ENCODE measurements at places on chromosomes 3 and 15. TPM values are rescaled to one million over a fixed set of nuclear protein-coding genes. Genes with fewer than 3 reads are reported as not detected.

The HOMER2 gene
- 21.3 TPM for total RNA-seq

GRCh38 chr15:31465083-31465955 lies 138.7 kb downstream of the KLF13 start:
- H3K4me3 ChIP-seq: no peak overlapping the region
- H3K4me1 ChIP-seq: peaks cover 13% of the 10 kb centered on the region
- no peak overlapping the region for H3K27ac ChIP-seq
- no peaks in the 10 kb centered on the region for H3K36me3 ChIP-seq

DNA sequence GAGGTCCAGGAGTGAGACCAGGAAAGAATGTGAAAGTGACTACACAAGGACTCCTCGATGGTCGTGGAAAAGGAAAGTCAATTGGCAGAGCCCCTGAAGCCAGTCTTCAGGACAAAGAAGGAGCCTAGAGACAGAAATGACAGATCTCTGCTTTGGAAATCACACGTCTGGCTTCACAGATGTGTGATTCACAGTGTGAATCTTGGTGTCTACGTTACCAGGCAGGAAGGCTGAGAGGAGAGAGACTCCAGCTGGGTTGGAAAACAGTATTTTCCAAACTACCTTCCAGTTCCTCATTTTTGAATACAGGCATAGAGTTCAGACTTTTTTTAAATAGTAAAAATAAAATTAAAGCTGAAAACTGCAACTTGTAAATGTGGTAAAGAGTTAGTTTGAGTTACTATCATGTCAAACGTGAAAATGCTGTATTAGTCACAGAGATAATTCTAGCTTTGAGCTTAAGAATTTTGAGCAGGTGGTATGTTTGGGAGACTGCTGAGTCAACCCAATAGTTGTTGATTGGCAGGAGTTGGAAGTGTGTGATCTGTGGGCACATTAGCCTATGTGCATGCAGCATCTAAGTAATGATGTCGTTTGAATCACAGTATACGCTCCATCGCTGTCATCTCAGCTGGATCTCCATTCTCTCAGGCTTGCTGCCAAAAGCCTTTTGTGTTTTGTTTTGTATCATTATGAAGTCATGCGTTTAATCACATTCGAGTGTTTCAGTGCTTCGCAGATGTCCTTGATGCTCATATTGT lies 6.0 kb downstream of the CCR2 start:
- H3K4me1 ChIP-seq: peaks cover 79% of the 10 kb centered on the region
- peaks cover 27% of the 10 kb centered on the region for H3K36me3 ChIP-seq
- H3K27me3 ChIP-seq: peaks cover 16% of the 10 kb centered on the region
- no peak for DNase-seq
- no peak overlapping the region for H3K4me3 ChIP-seq

DNA sequence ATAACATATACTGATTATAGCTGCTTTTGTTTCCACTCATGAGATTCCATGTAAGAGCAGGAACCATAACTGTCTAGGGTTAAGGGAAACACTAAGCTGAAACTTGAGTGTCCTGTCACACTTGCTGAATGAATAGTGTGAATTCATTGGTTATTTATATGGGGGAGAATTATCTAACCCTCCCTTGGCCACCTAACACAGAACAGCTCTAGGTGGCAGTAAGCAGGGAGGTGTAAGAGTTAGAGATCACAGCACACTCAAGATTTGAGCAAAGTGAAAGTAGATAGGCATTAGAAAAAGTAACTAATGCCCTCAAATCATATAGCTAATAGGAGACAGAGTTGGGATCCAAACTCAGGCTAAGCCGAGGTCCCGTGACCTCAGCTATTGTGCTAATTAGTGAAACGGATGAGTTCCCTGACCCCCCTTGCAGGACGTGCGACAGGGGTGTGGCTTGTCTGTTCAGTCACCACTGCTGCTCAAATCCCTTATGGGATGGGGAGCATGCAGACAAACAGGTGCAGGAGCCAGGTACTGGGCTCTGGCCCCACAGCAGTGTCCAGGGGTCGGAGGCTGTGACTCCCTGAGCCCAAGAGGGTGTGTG lies 27.7 kb upstream of the ANO10 start:
- peaks cover 7% of the 10 kb centered on the region for H3K27me3 ChIP-seq

DNA sequence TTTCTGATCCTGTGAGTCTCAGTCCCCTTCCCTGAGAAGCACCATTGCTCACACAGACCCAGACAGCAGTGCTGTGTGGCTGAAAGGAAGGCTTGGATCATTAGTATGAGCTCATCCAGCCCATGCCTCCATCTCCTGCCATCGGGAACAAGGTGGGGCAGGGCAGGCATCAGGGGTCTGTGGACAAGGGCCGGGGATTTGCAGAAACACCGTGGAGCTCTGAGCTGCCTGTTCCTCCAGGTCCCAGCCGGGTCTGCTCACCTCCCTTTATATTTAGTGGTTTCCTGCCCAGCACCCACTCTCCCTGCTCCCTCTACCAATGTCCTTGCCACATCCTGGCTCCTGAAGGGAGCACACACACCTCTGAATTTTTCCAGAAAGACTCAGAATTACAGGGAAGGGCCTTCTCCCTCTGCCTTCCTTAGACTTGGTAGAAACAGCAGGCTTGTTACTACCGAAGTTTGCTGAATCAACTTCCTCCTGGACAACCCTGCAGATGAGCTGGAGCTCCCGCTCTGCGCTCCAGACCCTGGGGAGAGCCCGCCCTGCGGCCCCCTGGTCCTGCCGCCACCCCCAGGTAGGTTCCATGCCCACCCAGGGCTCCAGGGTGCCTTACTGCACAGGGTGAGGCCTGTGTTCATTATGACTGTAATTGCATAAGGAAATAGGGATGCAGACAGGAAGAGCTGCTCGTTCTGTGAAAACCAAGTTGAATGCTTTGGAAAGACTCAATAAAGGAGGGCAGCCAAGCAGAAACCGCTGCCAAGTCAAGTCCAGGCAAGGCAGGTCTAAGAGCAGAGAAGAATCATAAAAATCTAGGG lies 128.1 kb downstream of the NSMCE3 start:
- H3K36me3 ChIP-seq: no peaks in the 10 kb centered on the region
- H3K27me3 ChIP-seq: peaks cover 10% of the 10 kb centered on the region

DNA sequence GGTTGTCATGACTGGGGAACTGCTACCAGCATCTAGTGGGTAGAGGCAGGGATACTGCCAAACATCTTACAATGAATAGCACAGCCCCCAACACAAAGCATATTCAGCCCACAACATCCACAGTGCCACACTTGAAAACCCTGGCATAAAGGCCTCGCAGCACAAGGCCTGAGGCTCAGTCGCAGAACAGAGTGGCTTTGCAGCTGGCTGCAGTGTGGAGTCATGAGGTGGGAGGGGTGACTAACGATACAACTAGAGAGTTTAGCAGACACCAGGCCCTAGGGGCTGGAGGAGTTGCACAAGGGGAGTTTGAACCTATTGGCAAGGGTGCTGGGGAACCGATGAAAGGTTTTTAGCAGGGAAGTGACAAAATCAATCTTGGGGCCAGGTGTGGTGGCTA lies 32.1 kb downstream of the GRK7 start:
- H3K4me3 ChIP-seq: no peak overlapping the region
- H3K27me3 ChIP-seq: no peaks in the 10 kb centered on the region
- DNase-seq: no peak
- peaks cover 47% of the 10 kb centered on the region for H3K4me1 ChIP-seq

The PRRT3 gene
- 16.8 TPM for total RNA-seq

Measured in activated T-helper 1 cell treated with anti-CD3 and anti-CD28 coated beads, Interleukin-12 subunit alpha, Interleukin-12 subunit beta, Interleukin-2, Interleukin-4 antibody, amounts not matched to agents 30 ng/mL and 10 ng/mL and 1 ng/mL, durations not matched to agents 14 hours and 24 hours and 36 hours (primary cell).